ENCODE measurements at places on chromosomes 12 and 14.

DNA sequence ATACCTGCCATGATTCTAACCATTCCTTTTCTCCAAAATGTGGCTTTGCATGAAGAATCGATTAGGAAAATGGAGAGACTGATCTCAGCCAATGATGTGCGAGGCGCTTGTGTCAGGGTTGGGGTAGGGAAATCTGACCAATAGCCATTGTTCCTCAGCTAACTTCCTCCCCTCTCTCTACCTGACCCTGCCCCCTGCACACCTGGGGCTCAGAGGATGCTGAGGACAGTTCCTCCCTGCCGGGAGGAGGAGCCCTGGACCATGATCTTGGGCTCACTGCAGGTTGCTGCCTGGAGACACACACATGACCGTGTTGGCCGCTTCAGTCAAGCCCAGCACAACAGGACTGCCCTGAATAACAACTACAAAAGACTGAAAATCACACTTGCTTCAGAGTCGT is 119.8 kb upstream of the SFSWAP start:
- ATAC-seq = no peak

GRCh38 chr12:24551163-24551786 is 397.6 kb downstream of the BCAT1 start:
- no peak for ATAC-seq

DNA sequence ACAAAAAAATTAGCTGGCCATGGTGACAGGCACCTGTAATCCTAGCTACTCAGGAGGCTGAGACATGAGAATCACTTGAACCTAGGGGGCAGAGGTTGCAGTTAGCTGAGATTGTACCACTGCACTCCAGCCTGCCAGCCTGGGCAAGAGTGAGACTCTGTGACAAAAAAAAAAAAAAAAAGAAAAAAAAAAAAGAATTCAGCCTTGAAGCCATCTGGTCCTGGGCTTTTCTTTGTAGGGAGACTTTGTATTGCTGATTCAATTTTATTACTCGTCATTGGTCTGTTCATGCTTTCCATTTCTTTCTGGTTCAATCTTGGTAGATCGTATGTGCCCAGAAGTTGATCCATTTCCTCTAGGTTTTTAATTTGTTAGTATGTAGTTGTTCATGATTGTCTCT is 243.1 kb downstream of the RAD51B start:
- ATAC-seq = no peak

DNA sequence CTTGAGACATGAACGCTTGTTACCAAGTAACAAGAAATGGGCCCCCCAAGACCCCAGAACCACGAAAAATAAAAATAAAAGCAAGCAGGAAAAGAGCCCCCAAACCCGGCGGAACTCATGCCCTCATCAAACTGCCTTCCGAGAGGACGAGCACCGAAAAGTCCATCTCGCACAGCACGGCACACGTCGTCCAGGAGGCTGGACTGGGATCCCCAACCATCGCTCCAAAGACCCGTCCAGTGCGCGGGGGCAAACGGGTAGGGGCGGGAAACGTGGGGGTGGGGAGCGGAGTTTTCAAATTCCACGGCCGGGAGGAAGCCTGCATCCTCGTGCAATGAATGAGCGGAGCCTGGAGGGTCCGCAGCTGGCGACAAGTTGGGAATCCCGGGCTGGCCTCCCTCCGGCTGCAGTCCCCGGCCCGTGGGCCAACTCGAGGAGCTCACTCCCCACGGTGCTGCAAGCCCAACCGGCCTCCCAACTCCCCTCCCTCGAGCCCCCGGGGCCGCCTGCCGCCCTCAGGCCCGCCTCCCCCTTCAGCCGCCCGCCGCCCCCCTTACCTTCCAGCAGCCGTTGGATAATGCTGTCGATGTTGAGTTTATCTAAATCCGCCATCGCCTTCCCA is 484 bp downstream of the PPP1CC start:
- peak; percentile 37 for ATAC-seq

DNA sequence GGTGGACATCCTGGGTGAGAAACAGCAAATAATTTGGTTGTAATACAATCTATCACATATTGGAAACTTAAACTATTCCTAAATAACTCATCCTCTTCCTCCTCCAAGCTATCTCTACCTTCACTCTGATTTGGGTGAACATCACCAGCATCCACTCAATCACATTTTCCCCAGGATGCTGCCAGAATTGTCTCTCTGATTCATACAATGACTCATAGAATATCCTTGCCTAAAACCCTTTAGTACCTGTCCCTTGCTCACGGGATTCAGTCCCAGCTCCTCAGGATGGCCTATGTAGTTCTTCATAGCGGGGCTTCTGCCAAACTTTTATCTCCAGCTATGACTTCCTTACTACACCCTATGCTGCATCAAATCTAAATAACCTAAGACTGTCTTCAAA is 146.8 kb downstream of the EMP1 start:
- no peak for ATAC-seq

GRCh38 chr14:52314595-52315354 is 663 bp downstream of the PTGER2 start:
- ATAC-seq = peak; percentile 58

GRCh38 chr12:53082637-53083175 is 3.5 kb upstream of the SPRYD3 start:
- no peak for ATAC-seq

- no peak for ATAC-seq
Measured at GRCh38 chr12:108109504-108109903, 19.6 kb upstream of the WSCD2 start.

DNA sequence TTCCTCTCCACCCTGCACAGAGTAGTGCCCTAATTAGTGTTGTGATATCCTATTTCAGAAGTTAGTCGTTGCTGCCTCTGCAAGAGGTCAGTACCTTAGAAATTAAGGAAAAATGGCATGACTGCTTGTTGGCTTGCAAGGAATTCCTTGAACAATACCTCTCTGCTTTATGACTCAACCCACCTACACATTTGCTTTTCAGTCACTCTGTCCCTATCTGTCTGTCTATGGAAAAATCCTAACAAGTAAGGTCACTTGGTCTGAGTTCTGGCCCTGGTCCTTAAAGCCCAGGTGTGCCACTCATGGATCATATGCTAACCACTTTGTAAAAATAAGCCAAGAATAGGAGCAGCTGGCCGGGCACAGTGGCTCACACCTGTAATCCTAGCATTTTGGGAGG is 116.4 kb upstream of the ATF1 start:
- no peak for ATAC-seq

DNA sequence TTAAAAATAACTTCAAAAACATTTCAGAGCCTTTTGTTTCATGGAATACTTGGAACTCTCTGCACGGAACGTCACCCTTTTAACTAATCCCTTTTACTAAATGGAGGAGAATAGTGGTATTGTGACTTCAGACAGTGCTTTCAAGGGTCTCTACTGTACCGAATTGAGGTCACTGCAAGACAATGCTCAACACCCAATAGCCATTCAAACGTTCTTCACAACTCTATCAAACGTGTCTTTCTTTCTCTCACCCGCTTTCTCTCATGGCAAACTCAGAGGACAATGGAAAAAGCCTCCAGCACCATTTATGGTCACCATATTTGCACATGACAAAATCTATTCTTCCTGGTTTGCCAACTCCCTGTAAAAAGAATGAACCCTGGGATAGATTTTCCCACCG is 132.1 kb upstream of the SOX5 start:
- ATAC-seq = no peak

DNA sequence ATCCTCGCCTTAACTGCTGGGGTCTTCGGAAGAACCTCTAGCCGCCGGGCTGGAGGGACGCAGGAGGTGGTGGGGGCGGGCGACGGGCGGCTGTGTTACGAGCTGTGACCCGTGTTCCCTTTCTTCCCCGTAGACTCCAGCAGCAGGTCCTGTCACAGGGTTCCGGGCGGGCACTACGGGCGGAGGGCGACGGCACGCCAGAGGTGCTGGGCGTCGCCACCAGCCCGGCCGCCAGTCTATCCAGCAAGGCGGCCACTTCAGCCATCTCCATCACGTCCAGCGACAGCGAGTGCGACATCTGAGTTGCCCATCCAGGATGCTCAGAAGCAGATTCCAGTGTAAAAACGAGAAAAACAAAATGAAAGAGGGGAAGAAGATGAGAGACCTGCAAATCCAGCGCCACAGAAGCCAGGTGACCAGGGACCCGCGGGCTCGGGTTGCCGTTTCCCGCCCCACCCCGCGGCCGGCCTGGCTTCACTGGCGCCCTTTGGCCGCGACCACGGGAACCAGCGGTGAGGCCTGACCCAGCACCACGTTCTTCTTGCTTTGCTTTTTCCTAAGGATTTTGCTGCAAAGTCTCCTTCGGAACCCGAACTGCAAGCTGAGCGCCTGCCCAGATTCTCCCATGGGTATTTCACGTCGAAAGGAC is 2.1 kb downstream of the SIX6 start:
- ATAC-seq = no peak

DNA sequence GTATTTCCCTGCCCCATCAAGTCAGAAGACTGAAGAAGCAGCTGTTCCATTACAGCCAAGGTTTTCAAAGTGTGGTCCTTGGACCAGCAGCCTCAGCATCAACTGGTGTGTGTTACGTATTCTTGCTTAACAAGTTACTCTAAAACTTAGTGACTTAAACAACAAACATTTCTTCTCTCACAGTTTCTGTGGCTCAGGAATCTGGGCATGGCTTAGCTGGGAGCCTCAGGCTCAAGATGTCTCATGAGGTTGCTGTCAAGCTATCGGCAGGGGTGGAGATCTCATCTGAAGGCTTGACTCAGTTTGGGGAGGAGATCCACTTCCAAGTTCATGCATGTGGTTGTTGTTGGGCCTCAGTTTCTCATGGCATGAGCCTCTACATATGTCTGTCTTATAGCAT is 174.5 kb downstream of the KTN1 start:
- ATAC-seq = no peak

- no peak for ATAC-seq
Measured at GRCh38 chr12:114431902-114432301, 26.0 kb upstream of the TBX5 start.

DNA sequence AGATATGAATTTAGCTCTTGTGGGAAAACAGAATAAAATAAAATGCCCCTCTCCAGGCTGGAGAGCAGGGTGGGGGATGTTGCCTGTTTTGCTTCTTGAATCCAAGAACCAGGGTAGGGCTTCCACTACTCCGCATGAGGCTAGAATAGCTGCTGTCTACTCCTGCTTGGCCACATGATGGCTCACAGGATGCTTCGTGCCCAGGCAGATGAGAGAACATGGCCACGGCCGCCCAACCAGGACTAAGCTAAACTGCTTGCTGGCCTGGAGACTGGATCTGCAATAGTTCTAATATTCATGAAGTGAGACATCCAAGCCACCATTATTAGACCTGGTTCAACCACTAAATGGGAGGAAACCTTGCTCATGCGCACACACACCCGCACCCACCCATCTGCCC is 122.2 kb upstream of the METAP2 start:
- no peak for ATAC-seq

- ATAC-seq = no peak
Measured at GRCh38 chr12:19740472-19741131, 301.3 kb downstream of the AEBP2 start.

- no peak for ATAC-seq
Measured at GRCh38 chr12:46390881-46391280, 18.3 kb upstream of the SLC38A2 start.

DNA sequence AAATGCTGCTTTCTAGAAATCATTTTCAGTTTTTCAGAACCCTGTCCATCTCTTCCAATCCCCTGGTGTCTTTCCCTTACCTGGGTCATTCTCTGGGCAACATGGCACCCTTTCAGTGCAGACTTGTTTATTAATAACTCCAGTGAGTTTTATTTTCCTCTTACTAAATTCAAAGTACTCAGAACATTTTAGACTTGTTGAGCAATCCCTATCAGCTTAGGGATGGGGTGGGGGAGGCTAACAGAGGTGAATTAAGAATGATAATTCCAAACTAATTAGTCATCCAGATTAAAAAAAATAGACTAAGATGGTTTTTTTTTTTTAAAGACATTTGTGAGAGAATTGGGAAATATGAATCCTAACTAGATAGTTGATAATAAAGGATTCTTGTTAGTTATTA is 10.7 kb downstream of the GPRC5A start:
- no peak for ATAC-seq

DNA sequence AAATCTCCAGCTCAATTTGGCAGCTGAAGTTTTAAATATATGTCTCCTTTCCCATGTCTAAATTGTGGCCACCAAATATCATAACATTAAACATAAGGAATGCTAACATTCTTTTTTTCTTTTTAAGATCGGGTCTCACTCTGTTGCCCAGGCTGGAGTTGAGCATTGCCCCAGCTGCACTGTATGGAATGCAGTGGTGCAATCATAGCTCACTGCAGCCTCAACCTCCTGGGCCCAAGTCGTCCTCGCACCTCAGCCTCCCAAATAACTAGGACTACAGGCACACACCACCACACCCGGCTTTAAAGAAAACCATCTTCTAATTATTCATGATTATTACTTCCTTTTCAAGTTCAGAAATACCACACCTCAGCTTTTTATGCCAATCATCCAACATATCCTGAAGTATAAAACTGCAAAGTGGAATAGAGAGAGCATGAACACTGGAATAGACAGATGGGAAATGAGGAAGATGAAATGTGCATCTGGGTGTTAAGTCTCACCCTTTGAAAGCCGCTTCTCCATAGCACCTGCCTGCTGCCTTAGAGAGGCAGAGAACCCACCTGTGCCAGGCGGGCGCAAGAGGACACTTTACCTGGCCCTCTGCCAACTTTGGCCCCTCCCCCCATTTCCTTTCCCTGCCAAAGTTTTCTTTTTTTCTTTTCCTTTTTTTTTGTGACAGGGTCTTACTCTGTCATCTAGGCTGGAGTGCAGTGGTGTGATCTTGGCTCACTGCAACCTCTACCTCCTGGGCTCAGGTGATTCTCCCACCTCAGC is 2.8 kb upstream of the EML1 start:
- no peak for ATAC-seq

GRCh38 chr14:33165144-33165925 is 226.7 kb downstream of the NPAS3 start:
- peak; percentile 12 for ATAC-seq

- no peak for ATAC-seq
Measured at GRCh38 chr12:68139001-68139400, 20.5 kb downstream of the IFNG start.

GRCh38 chr12:12645485-12645884 is 33.8 kb downstream of the CREBL2 start:
- ATAC-seq = peak; percentile 87

DNA sequence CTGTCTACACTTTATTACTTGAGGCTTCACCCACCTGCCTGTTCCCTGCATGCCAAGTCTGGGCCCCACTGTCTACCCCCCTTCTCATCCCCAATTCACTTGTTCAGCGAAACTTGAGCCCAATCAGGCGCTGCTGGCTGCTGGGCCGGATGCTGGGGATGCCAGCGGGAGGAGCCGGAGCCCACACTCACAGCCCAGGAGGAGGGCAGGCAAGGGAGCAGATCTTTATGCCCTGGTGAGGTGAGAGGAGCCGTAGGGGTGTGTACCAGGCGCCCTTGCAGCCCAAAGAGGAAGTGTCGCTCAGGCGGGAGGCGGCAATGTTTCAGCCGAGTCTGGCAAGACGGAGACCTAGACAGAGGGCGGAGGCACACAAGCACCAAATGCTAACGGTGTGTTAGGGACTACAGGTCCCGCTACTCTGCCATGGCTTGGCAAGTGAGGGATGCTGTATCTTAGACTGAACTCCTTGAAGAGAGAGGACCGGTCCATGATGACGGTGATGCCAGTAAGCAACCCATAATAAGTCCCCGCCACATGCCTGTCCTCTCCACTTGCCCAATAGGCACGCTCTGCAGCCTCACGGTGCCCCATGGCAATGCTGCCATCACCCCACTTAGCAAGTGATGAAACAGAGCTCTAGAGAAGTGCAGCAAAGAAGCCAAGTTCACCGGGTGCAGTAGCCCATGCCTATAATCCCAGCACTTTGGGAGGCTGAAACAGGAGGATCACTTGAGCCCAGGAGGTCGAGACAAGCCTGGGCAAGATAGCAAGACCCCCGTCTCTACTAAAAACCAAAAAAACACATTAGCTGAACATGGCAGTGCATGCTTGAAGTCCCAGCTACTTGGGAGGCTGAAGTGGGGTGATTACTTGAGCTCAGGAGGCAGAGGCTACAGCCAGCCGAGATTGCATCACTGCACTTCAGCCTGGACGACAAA is 41.6 kb downstream of the LRRC74A start:
- peak; percentile 77 for ATAC-seq
